ENCODE measurements at places on chromosomes 1 and 21. TPM values are rescaled to one million over a fixed set of nuclear protein-coding genes. Genes with fewer than 3 reads are reported as not detected.

- no peak overlapping the region for H3K27ac ChIP-seq
- no peak overlapping the region for H3K4me3 ChIP-seq
- DNase-seq: no peak
Observed at GRCh38 chr1:217946511-217946910, 315.4 kb downstream of the SPATA17 start.

- H3K4me3 ChIP-seq: no peak overlapping the region
- no peaks in the 10 kb centered on the region for H3K27me3 ChIP-seq
- H3K4me1 ChIP-seq: no peaks in the 10 kb centered on the region
- no peaks in the 10 kb centered on the region for H3K36me3 ChIP-seq
- no peak for DNase-seq
Observed at GRCh38 chr1:6090996-6091822, 45.5 kb downstream of the KCNAB2 start.

- no peak overlapping the region for H3K4me3 ChIP-seq
- peaks cover 23% of the 10 kb centered on the region for H3K4me1 ChIP-seq
- no peak overlapping the region for H3K27ac ChIP-seq
- no peaks in the 10 kb centered on the region for H3K27me3 ChIP-seq
- no peaks in the 10 kb centered on the region for H3K36me3 ChIP-seq
Observed at GRCh38 chr1:242673652-242674051, 149.2 kb upstream of the PLD5 start.

- no peaks in the 10 kb centered on the region for H3K4me1 ChIP-seq
- peaks cover 30% of the 10 kb centered on the region for H3K27me3 ChIP-seq
- DNase-seq: no peak
- H3K27ac ChIP-seq: no peak overlapping the region
- no peak overlapping the region for H3K4me3 ChIP-seq
Observed at GRCh38 chr21:38915546-38915945, 109.8 kb downstream of the ETS2 start.

- no peaks in the 10 kb centered on the region for H3K27me3 ChIP-seq
- no peaks in the 10 kb centered on the region for H3K36me3 ChIP-seq
- DNase-seq: no peak
- no peak overlapping the region for H3K4me3 ChIP-seq
Observed at GRCh38 chr1:106700211-106700610, 356.3 kb upstream of the PRMT6 start.

DNA sequence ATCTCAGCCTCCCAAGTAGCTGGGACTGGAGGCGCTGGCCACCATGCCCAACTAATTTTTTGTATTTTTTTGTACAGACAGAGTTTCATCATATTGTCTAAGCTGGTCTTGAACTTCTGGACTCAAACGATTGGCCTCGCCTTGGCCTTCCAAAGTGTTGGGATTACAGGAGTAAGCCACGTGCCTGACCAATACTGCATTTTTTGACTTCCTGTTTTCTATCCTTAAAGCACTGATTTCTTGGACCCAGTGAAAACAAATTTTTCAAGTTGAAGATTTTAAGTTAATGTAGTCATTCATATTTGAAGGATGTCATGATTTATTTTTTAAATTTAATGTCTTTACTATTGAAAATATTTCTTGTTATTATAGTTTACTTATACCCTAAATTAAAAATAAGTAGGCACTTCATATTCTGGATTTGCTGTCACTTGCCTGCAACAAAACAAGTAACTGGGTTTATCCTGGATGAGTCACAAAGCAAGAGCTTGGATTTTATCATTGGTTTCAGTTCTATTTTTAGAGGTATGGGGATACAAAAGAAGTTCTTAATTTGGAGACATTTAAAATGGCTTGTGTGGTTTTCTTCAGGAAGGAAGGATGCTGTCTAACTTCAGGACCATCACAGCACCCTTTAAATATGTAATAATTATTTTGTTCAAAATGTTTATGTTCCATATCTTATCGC is 2.2 kb upstream of the VPS45 start:
- no peaks in the 10 kb centered on the region for H3K27me3 ChIP-seq
- H3K27ac ChIP-seq: no peak overlapping the region
- peaks cover 7% of the 10 kb centered on the region for H3K36me3 ChIP-seq
- peaks cover 43% of the 10 kb centered on the region for H3K4me1 ChIP-seq

DNA sequence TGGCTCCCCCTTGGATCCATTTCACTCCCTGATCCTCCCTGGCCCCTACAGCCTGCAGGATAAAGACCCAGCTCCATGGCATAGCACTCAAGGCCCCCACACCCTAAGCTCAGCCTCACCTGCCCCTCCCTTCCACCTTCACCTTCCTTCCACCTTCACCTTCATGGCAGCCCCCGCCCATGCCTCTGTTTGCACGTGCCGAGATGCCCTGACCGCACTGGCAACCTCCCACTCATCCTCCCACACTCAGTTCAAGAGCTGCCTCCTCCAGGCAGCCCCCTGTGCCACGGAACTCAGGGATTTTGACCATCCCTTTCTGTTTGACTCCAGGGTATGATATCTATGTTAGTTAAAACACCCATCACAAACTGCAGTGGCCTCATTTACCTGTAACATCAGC is 109.8 kb downstream of the RAVER2 start:
- no peak overlapping the region for H3K27ac ChIP-seq
- H3K4me3 ChIP-seq: no peak overlapping the region
- H3K36me3 ChIP-seq: peaks cover 7% of the 10 kb centered on the region
- DNase-seq: no peak
- no peaks in the 10 kb centered on the region for H3K27me3 ChIP-seq

DNA sequence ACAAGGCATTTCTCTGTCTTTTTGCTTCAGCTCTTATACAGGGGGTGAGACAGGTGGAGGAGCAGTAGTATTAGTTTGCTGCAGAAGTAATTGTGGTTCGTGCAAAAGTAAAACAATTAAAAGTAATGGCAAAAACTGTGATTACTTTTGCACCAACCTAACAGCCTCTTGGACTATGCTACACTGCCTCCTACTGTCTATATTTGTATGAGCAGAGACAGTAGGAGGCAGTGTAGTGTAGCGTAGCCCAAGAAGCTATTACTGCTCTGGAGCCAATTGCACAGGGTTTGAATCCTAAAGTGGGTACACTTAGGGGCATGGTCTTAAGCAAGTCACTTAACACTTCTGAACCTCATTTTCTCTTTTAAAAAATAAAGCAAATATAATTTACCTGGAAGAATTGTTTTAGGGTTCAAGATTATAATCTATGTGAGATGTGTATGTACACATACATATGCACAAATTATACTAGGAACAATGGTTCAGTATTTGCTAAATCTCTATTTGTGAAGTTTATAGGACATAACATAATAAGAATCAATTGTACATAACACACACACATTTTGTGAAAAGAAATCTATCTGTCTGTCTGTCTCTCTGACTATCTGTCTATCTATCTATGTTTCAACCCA is 103.8 kb downstream of the BRINP3 start:
- H3K4me3 ChIP-seq: no peak overlapping the region
- no peaks in the 10 kb centered on the region for H3K36me3 ChIP-seq
- no peak overlapping the region for H3K27ac ChIP-seq
- H3K27me3 ChIP-seq: peaks cover 6% of the 10 kb centered on the region
- no peak for DNase-seq
- H3K4me1 ChIP-seq: no peaks in the 10 kb centered on the region

DNA sequence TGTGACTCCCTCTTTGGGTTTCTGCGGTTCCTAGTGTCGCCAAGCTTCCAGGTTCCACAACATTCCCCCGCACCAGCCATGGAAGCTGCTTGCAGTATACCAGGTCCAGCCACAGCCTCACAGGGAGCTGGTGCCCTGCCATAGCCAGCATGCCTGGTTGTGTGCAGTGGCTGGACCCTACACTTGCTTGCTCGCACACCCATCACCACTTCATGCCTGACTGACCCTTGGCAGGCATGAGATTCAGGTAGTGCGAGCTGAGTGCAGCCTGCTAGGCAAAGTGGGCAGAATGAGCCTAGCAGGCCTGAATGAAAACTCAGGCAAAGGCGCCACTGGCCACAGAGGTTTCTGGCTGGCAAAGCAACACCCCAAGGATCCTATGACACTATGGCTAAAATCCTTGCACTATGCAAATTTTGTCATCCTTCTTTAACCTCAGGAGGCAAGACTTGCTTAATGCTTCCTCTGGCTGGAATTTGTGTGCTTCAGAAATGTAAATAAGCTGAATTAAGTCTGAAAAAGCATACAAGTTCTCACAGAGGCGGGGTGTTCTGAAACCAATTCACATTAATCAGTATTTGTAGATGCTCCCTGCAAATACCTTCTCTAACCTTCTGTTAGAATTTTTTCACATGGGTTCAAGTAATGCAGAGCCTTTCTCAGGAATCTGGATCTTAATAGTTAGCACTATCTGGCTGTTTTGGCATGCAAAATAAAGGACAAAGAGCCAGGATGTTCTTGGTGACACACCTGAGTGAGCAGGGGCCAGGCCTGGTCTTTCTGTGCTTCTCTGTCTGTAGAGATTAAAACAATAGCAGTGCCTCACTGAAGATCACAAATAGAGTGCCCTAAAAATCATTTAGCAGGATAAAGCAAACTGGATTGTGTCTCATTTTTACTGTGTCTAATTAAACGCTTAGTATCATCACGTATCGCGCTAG is 256.9 kb downstream of the GPATCH2 start:
- peaks cover 2% of the 10 kb centered on the region for H3K27me3 ChIP-seq
- no peak for DNase-seq
- no peak overlapping the region for H3K4me3 ChIP-seq
- H3K36me3 ChIP-seq: peaks cover 7% of the 10 kb centered on the region

- no peak overlapping the region for H3K27ac ChIP-seq
- H3K36me3 ChIP-seq: no peaks in the 10 kb centered on the region
- no peak overlapping the region for H3K4me3 ChIP-seq
Observed at GRCh38 chr1:38077523-38078147, 31.0 kb upstream of the POU3F1 start.

DNA sequence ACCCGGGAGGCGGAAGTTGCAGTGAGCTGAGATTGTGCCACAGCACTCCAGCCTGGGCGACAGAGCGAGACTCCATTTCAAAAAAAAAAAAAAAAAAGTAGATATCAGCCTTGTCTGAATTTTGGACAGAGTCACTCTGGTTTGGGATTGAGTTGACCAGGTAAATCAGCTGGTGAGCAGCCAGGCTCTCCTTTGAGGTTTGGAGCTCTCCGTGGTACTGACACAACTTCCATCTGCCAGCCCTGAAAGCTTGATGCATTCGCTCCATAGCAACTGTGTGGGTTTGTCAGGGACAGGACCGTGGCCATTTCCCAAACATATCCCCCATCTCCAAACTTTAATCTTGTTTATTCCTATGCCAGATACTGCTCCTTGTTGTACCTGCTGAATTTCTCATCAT is 155.2 kb downstream of the DMRTA2 start:
- H3K27ac ChIP-seq: no peak overlapping the region
- peaks cover 2% of the 10 kb centered on the region for H3K27me3 ChIP-seq
- no peak for DNase-seq
- H3K4me3 ChIP-seq: no peak overlapping the region
- H3K4me1 ChIP-seq: no peaks in the 10 kb centered on the region
- no peaks in the 10 kb centered on the region for H3K36me3 ChIP-seq

GRCh38 chr1:88813471-88813870 is 77.9 kb downstream of the GTF2B start:
- H3K4me1 ChIP-seq: no peaks in the 10 kb centered on the region
- no peak for DNase-seq
- H3K4me3 ChIP-seq: no peak overlapping the region
- peaks cover 19% of the 10 kb centered on the region for H3K36me3 ChIP-seq
- no peaks in the 10 kb centered on the region for H3K27me3 ChIP-seq

DNA sequence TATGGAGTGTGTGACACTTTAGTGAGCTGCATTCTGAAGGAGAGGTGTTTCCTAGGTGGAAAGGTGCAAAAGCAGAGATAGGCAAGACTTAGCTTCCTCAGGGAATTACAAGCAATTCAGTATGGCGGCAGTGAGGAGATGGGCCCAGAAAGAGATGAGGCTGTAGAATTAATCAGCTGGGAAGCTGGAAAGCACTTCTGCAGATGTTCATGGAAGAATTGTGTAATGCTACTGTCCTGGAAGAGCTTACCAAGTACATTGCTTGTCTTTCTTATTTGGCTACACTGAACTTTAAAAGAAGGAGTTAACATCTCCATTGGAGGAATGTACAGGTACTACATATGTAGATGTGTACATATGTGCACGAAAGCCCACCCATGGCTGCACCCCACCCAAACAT is 103.7 kb upstream of the DPT start:
- no peaks in the 10 kb centered on the region for H3K36me3 ChIP-seq
- H3K27ac ChIP-seq: no peak overlapping the region
- no peak overlapping the region for H3K4me3 ChIP-seq
- no peak for DNase-seq
- no peaks in the 10 kb centered on the region for H3K27me3 ChIP-seq

- no peaks in the 10 kb centered on the region for H3K36me3 ChIP-seq
- H3K4me3 ChIP-seq: no peak overlapping the region
- H3K27me3 ChIP-seq: peaks cover 5% of the 10 kb centered on the region
- peaks cover 2% of the 10 kb centered on the region for H3K4me1 ChIP-seq
- no peak for DNase-seq
- no peak overlapping the region for H3K27ac ChIP-seq
Observed at GRCh38 chr1:1938613-1939295, 19.7 kb upstream of the TMEM52 start.

- no peaks in the 10 kb centered on the region for H3K36me3 ChIP-seq
- peak overlapping the region; percentile 17 for H3K4me3 ChIP-seq
- H3K27ac ChIP-seq: peak overlapping the region; percentile 37
- H3K4me1 ChIP-seq: peaks cover 29% of the 10 kb centered on the region
- DNase-seq: peak; percentile 18
Observed at GRCh38 chr1:23394684-23395083, 25.0 kb upstream of the ZNF436 start.

The SELP gene
- total RNA-seq: not detected

The S100A8 gene
- not detected for total RNA-seq

The HSD3B2 gene
- not detected for total RNA-seq

The OR10Z1 gene
- total RNA-seq: not detected

The WDR64 gene
- total RNA-seq: not detected

The PRKCZ gene
- 10.6 TPM for total RNA-seq

The BCAN gene
- 2.4 TPM for total RNA-seq

The PRRX1 gene
- 4.1 TPM for total RNA-seq

The CRYAA gene
- not detected for total RNA-seq

The DHX9 gene
- total RNA-seq: 426 TPM

The ST6GALNAC5 gene
- 45.6 TPM for total RNA-seq

The BNIPL gene
- total RNA-seq: 0.79 TPM

Measured in neural crest cell (in vitro differentiated cells).